Ovary (tissue), 10 donors: ENCODE measurements at places on chromosomes 3 and 15. TPM values are rescaled to one million over a fixed set of nuclear protein-coding genes. Genes with fewer than 3 reads are reported as not detected.

The GPR149 gene
- not detected for total RNA-seq

The CGNL1 gene
- total RNA-seq = 7.8 TPM

The NPAP1 gene
- total RNA-seq = 0.45 TPM

The CCDC54 gene
- total RNA-seq = not detected

The CHRD gene
- 18.9 TPM for total RNA-seq

DNA sequence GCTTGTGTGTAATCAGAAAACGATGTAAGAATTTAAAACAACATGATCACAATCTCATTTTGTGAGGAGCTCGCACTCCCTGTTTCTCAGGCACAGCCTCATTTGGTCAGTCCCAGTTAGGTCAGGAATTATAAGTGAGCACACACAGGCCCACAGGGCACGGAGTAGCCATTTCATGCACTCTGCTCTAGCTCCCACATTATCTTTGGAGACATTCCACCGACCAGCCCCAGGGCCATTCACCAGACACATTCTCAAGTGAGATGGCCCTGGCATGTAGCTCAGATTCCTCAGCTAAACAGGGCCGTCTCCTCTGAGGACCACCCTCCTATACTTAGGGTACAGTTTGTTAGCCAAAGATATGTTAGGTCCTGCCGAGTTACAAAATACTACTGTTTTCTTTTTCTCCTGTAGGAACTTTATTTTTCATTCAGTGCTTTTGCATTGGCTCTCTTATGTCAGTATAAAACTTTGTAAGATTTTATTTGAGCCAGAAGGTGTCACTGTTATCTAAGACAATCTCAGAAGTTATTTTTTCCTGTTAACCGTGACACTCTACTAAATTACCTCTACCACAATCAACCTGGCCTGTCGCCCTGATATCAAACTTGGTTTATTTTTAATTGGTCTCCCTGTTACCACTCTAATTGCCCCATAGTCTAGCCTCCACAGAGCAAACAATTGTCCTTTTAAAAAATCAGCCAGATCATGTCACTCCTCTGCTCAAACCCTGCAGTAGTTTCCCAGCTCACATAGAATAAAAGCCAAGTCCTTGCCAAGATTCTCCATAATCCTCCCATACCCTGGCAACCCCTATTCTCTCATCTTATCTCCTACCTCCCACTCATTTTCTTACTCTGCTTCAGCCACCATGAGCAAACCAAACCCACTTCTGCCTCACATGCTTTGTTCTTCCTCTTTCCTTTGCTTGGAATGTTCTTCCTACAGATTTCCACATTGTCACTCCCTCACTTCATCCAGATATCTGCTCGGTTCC lies 105.7 kb downstream of the PPP2R3A start:
- no peak for DNase-seq
- H3K36me3 ChIP-seq = no peaks in the 10 kb centered on the region
- peak overlapping the region; percentile 22 for H3K27ac ChIP-seq
- H3K4me1 ChIP-seq = peaks cover 2% of the 10 kb centered on the region

DNA sequence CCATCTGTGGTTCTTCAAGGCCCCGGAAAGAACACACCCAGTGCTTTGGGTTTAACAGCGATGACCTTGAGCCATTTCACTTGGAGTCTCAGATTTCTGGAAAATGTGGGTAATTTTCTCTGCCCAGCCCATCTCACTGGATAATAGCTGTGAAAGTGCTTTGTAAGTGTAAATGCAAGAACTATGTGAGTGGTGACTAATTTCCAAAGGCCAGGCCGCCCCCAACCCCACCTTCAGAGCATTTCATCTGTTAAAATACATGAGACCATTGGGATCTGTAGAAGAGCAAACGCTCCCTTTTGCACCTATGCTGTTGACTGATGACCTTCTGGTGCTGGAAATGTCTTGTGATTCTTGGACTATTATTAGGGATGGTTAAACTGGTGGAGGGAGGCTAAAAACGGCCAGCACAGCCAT lies 196.8 kb upstream of the LPP start:
- H3K27me3 ChIP-seq = no peaks in the 10 kb centered on the region
- no peak overlapping the region for H3K4me3 ChIP-seq
- H3K27ac ChIP-seq = no peak overlapping the region
- peaks cover 2% of the 10 kb centered on the region for H3K4me1 ChIP-seq
- no peaks in the 10 kb centered on the region for H3K36me3 ChIP-seq

DNA sequence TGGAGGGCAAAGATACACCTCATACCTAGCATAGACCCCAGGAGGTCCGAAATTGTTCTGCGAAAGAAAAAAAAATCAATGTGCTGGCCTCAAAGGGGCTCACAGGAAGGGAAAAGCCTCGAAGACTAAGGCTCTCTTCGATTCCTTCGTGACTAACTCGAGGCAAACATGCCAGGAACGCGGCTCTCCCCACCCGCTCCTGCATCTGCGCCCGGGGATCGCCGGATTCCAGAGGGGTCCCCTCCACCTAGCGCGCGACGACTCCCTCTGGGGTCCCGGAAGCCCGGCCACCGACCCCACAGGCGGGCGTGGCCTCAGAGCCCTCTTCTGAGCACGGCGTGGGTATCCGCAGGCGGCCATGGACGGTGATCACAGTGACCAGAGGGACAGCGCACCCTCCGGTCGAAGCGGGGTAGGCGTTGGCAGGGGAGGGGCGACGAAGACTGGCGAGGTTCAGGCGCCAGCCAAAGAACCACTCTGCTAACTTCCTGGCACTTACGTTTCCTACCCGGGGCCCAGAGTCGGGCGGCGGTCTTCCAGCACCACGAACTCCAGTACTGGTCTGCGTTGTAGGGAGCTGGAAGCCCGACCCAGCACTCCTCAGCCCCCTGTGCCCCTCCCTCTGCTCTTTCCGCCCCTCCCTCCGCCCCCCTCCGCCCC lies 515 bp upstream of the EIF3J start:
- no peak for DNase-seq
- peaks cover 9% of the 10 kb centered on the region for H3K4me1 ChIP-seq
- no peaks in the 10 kb centered on the region for H3K36me3 ChIP-seq
- H3K27me3 ChIP-seq = no peaks in the 10 kb centered on the region
- H3K27ac ChIP-seq = peak overlapping the region; percentile 72
